ENCODE measurements at places on chromosomes 2 and 18.

GRCh38 chr18:50315100-50315871, 27.8 kb upstream of the CXXC1 start:
- no peak for DNase-seq

DNA sequence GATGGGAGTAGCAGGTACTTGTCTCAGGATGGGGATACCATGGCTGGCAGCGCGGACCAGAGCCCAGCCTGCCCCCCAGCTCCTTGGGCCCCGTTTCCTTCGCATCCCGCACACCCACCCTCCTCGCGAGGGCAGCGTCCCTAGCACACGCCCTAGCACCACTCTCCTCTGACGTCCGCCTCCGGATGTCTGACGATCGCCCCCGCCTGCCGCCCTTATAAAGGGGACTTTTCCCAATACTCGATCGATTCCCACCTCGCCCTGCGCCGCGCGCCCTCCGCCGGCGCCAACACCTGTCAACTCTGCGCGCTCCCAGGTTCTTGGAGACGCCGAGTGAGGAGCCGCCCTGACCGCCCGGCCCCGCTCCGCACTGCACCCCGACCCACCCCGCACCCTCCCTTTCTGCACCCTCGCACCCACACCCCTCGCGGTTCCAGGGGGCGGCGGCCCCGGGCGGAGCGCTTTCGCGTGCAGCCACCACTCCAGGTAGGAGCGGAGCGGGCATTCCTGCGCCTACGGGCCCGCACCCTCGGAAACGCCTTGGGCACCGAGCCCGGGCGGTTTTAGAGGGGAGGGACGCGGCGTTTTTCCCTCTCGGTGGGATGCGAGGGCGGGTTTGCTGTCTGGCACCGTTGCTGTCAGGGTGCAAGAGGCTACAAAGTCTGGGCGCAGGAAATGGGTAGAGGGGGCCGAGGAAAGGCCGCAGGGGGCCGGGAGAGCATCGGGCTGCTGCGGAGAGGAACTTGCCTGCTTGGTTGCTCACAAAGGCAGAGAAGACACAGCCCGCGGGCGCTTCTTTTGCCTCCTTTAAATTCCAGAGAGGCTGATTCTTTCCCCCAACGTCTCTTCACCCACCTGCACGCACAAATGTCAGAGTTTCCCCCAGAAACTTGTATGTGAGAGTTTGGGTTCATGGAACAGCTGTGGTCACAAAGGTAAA, at the start of gene SLC5A7:
Gene SLC5A7 (plus strand): TSS at position 247 of the 940 bp plus-strand sequence. CDS start 1,632 bp downstream, outside the sequence.
- DNase-seq, result no peak

GRCh38 chr2:240259201-240259923, 118.9 kb upstream of the OTOS start:
- DNase-seq, result no peak

- no peak for DNase-seq
Measured at GRCh38 chr2:29447513-29447912, 332.3 kb downstream of the CLIP4 start.

DNA sequence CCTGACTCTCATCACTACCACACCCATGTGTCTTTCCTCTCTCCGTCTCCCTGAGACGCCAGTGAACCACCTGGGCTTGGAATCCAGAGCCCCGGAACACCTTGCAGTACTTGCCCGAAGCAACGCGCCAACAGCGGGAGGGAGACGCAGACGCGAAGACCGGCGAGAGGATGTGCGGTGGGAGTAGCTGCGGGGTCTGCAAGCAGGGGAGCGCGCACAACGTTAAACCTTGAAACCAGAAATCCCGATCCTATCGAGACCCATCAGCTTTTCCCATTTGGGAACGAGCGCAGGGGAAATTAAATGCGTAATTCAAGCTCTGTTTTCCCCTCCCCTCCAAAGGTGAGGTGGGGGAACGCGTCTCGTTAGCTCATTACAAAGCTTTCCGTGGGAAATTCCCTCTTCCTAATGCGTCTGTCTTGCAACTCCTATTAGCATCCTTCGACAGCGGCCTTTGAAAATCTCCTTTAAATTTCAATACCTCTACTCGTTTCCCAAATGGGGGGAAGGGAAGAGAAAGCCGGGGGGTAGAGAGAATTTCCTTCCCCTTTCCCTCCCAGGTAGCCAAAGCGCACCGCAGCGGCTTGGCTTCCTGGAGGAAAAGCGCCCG, 421 bp upstream of the CNTNAP5 start:
- no peak for DNase-seq

GRCh38 chr2:75155115-75155514, 44.2 kb downstream of the TACR1 start:
- no peak for DNase-seq

- no peak for DNase-seq
Measured at GRCh38 chr2:176174382-176174823, 14.1 kb upstream of the HOXD1 start.

GRCh38 chr2:105236060-105236424, 5.5 kb upstream of the GPR45 start:
- no peak for DNase-seq

Measured in A549 (cell line).